ENCODE measurements at places on chromosomes 5 and 9.

DNA sequence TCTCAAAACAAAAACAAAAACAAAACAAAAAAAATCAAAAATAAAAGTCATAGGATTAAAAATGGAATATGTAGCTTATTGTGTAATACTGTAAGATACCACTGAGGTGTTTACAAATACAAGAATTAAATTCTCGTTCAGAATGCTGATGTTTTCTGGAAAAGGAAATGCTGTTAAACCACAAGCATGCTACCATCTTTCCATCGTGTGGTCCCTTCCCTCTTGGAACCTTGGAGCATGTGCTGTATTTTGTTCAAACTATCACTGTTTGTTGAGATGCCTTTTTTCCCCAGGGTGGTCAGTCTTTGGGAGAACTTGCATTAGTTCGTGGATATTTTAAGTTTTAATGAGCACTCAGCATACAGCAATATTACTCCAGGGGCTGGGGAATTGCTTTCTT is 39.7 kb downstream of the SUB1 start:
- no peak for DNase-seq

GRCh38 chr5:149466457-149466972 is 84.7 kb downstream of the CSNK1A1 start:
- peak; percentile 63 for DNase-seq

- no peak for DNase-seq
These were observed 161.3 kb downstream of the LPAR1 start for GRCh38 chr9:110876929-110877328.

DNA sequence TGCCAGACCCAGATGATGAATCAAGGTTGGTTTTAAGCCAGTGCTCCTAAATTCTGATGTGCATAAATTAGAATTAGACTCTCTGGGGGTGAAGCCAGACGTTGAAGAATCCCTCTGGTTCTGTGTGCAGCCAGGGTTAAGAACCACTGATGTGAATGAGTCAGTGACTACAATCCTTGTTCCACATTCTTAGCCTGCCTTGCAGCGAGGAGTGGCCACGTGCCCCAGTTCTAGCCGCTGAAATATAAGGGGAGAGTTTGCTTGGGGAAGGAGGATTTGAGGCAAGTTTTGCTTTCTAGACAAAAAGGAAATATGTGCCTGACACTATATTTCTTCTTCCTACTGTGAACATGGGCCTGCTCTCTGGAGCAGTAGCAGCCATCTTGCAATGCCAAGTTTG is 34.2 kb upstream of the MSH3 start:
- no peak for DNase-seq

DNA sequence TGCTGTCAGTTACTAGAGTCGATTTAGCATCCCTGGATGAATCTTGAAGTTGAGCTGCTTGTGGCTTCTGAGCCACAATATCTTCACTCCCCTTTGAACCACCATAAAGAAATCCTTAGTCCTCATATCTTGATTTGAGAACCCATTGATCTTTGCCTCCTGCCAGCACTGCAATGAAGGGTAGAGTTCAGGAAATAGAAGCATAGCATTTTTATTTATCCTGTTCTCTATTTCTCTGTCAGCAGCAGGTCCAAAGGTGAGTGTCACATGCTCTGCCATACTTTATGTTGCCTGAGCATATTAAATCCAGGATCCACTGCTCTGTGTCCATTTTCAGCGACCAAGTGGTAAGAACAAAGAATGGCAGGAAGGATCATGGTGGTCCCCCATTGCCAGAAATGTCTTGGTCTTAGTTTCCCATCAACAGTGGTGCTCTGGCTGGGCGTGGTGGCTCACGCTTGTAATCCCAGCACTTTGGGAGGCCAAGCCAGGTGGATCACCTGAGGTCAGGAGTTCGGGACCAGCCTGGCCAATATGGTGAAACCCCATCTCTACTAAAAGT is 80.2 kb upstream of the PANK3 start:
- DNase-seq, result no peak

- DNase-seq, result no peak
These were observed 70.1 kb downstream of the PIP5K1B start for GRCh38 chr9:68775003-68775730.

DNA sequence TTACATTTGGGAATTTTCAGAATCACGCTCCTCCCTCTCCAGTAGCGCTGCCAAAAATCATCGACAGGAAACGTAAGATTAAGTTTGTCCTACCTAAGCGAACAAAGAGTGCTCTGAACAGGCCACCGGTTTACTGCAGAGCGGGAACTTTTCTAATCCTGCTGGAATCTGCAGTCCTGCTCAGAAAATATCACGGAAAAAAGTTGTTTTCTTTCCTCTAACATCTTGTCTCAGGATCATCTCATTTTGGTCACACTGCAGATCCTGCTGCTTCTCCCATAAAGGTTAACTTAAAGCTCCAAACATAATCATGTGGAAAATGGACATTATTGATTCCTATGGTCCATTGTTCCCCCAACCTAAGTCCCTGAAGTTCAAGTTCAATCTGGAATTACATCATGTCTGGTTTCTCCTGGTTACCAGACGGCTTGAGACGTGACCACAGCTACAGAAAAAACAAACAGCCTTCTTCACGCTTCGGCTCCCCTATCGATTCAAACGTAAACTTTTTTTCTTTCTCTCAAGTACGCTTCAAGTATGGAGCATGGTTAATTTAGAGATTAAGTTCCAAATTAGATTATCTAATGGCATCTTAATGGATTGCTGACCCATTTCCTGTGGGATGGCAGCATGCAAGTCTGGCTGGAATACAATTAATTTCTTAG is 217.6 kb downstream of the NFIB start:
- peak; percentile 22 for DNase-seq

DNA sequence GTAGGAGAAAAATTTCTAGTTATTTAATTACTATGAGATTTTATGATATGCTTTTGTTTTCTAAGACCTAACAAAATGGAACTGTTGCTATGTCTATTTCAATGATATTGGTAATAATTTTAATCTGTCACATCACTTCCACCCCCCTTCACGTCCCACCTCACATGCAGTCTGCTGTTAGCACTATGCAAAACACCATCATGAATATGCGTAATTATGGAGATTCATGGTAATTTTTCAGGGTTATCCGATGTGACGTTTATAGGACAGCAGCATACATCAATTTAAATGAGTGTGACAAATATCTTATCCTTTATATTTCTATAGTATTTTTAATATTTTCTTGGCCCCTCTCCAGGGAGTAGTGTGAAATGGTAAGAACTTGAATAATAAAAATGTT is 283.8 kb upstream of the TMEM161B start:
- DNase-seq, result no peak
